ENCODE measurements at places on chromosomes 4 and X. TPM values are rescaled to one million over a fixed set of nuclear protein-coding genes. Genes with fewer than 3 reads are reported as not detected.

The ZFP92 gene
- 1.6 TPM for total RNA-seq

The WAS gene
- total RNA-seq = 3.0 TPM

The SPIN4 gene
- 0.63 TPM for total RNA-seq

- H3K27ac ChIP-seq = no peak overlapping the region
- H3K27me3 ChIP-seq = no peaks in the 10 kb centered on the region
- H3K4me3 ChIP-seq = no peak overlapping the region
- no peaks in the 10 kb centered on the region for H3K36me3 ChIP-seq
Observed at GRCh38 chr4:92600638-92601037, 296.9 kb downstream of the GRID2 start.

- no peaks in the 10 kb centered on the region for H3K36me3 ChIP-seq
- no peaks in the 10 kb centered on the region for H3K27me3 ChIP-seq
- no peaks in the 10 kb centered on the region for H3K4me1 ChIP-seq
- H3K27ac ChIP-seq = no peak overlapping the region
- no peak overlapping the region for H3K4me3 ChIP-seq
- DNase-seq = no peak
Observed at GRCh38 chr4:150619042-150619441, 37.1 kb downstream of the MAB21L2 start.

DNA sequence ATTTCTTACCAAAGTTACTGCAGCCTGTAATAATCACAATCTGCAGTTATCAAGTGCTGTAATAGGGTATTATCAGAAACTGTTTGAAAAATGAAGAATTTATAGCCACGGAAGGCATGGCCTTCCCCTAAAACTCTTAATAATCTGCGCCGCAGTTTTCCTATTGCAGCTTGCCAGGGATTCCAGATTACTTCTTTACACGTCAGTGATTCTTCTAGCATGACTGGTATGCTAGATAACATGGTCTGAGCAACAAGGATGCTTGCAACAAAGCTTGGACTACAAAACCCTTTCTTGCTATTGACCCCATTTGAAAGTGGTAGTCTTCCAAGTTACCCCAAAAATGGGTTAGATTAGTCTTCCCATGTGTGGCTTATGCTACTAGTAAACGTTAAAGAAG, 47.2 kb upstream of the GK2 start:
- no peaks in the 10 kb centered on the region for H3K4me1 ChIP-seq
- no peak for DNase-seq
- no peaks in the 10 kb centered on the region for H3K27me3 ChIP-seq

- H3K36me3 ChIP-seq = no peaks in the 10 kb centered on the region
- no peaks in the 10 kb centered on the region for H3K27me3 ChIP-seq
- no peak overlapping the region for H3K27ac ChIP-seq
- DNase-seq = no peak
- no peaks in the 10 kb centered on the region for H3K4me1 ChIP-seq
Observed at GRCh38 chr4:81405900-81406401, 65.8 kb downstream of the RASGEF1B start.

DNA sequence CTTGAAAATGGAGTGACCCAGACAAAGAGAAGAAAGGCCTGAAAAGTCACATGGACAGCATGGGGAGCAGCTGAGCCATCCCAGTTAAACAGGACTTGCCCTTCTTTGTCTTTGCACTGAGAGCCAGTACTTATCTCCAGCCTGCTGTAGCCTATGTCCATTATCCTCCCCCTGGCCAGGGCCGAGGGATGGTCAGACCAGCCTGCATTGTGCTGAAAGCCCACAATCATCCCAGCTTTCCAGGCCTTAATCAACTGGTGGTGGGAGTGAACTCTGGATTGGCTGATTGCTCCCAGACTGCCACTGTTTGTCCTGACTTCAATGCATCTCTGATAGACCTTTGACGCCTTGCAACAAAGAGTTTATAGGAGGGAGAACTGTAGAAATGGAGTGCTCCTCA, 453.1 kb downstream of the EPHA5 start:
- no peak overlapping the region for H3K4me3 ChIP-seq
- no peak for DNase-seq
- no peak overlapping the region for H3K27ac ChIP-seq
- no peaks in the 10 kb centered on the region for H3K27me3 ChIP-seq
- no peaks in the 10 kb centered on the region for H3K4me1 ChIP-seq
- no peaks in the 10 kb centered on the region for H3K36me3 ChIP-seq

GRCh38 chrX:108699368-108699767, 37.0 kb downstream of the IRS4 start:
- H3K4me1 ChIP-seq = no peaks in the 10 kb centered on the region
- no peak for DNase-seq
- no peaks in the 10 kb centered on the region for H3K27me3 ChIP-seq
- H3K27ac ChIP-seq = no peak overlapping the region
- no peaks in the 10 kb centered on the region for H3K36me3 ChIP-seq

DNA sequence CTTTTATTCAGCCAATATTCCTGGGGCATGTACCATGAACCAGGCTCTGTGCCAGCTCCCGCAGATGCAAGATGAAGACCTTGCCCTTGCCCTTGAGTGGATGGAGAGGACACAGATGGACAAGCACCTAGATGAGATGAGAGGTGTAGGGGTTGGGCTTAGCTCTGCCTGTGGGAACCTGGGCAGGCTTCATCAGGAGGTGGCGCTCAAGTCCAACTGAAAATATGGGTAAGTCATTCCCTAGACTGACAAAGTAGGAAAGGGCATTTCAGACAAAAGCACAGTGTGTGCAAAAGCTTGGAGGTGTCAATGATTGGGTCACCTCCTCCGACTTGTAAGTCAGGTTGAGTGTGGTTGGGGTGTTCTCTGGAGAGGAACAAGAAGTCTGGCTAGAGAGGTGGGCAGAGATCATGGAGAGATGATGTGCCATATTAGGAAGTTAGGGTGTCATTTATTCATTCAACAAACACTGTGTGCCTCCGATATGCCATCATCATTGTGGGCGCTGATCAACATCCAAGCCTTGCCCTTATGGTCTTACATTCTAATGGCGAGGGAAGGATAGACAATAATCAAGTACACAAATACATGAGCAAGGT, 64.6 kb downstream of the ANAPC4 start:
- H3K4me3 ChIP-seq = no peak overlapping the region
- H3K36me3 ChIP-seq = no peaks in the 10 kb centered on the region
- no peaks in the 10 kb centered on the region for H3K27me3 ChIP-seq
- H3K27ac ChIP-seq = no peak overlapping the region
- DNase-seq = no peak
- no peaks in the 10 kb centered on the region for H3K4me1 ChIP-seq

DNA sequence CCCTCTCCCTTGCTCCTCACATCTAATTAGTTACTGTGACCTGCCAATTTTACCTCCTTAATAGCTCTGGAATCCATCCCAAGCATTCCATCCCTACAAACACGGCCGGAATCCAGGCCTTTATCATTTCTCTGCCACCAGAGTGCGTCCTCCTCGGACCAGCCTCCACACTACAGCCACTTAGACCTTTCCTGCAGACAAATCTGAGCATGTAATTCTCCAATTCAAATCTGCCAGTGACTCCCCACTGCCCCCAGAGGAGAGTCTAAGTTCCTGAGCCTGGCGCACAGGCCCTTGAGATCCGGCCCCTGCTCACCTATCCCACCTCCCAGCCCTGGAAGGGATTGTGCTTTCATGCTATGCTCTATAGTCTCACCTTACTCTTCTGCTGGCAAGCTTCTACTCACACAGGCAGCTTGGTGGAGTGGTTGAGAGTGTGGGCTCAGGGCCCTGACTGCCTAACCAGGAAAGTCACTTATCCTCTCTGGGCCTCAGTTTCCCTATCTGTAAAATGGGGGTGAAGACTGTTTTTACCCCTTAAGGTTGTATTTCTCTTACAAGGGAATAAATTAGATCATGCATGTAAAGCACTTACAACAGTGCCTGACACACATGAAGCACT, 31.2 kb downstream of the PJA1 start:
- no peaks in the 10 kb centered on the region for H3K4me1 ChIP-seq
- no peaks in the 10 kb centered on the region for H3K27me3 ChIP-seq
- no peaks in the 10 kb centered on the region for H3K36me3 ChIP-seq
- H3K4me3 ChIP-seq = no peak overlapping the region
- no peak overlapping the region for H3K27ac ChIP-seq

- H3K4me1 ChIP-seq = no peaks in the 10 kb centered on the region
- H3K27ac ChIP-seq = no peak overlapping the region
- no peak for DNase-seq
- no peak overlapping the region for H3K4me3 ChIP-seq
- H3K36me3 ChIP-seq = no peaks in the 10 kb centered on the region
- H3K27me3 ChIP-seq = no peaks in the 10 kb centered on the region
Observed at GRCh38 chr4:23106516-23106915, 413.8 kb downstream of the GBA3 start.

DNA sequence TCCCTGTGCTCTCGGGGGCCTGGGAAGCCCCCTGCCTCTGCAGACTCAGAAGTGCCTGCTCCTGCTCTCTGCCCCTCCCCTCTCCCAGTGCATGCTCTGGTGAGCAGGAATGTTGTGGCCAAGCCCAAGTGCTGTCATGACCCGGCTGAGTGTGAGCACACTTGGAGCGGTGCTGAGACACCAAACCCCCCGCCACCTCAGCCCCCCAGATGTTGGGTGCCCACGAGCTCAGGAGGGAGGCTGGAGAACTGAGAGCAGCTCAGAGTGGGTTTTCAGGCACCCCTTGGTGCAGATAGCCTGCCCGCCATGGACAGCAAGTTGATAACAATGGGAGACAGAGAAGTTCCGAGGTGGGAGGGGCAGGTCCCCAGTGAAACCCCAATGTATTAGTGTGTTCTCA, 477.4 kb downstream of the ACTRT1 start:
- H3K4me3 ChIP-seq = no peak overlapping the region
- no peaks in the 10 kb centered on the region for H3K4me1 ChIP-seq
- DNase-seq = no peak
- no peaks in the 10 kb centered on the region for H3K27me3 ChIP-seq

DNA sequence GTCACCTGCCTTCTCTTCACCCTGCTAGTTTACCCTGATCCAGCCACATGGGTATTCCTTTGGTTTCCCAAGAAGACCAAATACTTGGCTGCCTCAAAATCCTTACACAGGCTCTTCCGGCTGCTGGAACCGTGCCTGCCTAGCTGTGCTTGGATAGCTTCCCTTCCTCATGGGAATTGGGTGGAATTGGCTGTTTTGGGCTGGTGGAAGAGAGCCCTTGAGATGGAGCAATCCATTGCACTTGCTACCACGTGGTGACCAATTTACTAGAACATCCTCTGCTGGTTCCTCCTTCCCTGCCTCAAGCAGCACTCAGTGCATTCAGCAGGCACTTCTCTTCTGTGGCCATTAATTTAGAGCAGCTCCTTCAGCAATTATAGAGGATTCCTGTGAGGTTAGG, 119.3 kb upstream of the AP1S2 start:
- no peak for DNase-seq
- no peaks in the 10 kb centered on the region for H3K36me3 ChIP-seq
- no peak overlapping the region for H3K27ac ChIP-seq
- no peaks in the 10 kb centered on the region for H3K4me1 ChIP-seq
- no peaks in the 10 kb centered on the region for H3K27me3 ChIP-seq

DNA sequence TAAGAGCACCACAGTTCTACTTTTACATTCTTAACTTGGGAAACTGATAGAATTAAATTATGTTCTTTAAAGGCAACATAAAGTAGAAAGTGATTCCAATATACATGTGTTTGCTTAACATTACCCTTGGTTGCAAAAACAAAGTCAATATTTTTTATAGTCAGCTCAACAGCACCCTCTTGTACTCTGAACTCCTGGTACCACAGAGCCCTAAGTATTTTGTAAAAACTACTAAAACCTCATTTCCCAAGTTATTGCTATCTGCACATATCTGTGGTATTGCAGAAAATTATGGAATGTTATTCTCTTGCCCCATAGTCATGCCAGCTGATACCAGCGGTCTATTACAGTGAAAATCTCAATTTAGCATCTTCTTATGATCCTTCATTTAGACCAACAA, 2.9 kb downstream of the KIF4A start:
- DNase-seq = no peak
- no peak overlapping the region for H3K4me3 ChIP-seq
- no peak overlapping the region for H3K27ac ChIP-seq
- H3K4me1 ChIP-seq = no peaks in the 10 kb centered on the region
- H3K36me3 ChIP-seq = no peaks in the 10 kb centered on the region
- no peaks in the 10 kb centered on the region for H3K27me3 ChIP-seq

GRCh38 chr4:17664755-17665154, 50.3 kb downstream of the MED28 start:
- no peaks in the 10 kb centered on the region for H3K27me3 ChIP-seq
- DNase-seq = no peak
- no peaks in the 10 kb centered on the region for H3K4me1 ChIP-seq
- H3K4me3 ChIP-seq = no peak overlapping the region
- H3K27ac ChIP-seq = no peak overlapping the region
- no peaks in the 10 kb centered on the region for H3K36me3 ChIP-seq

GRCh38 chrX:135345107-135345589, 35.9 kb downstream of the ETDC start:
- H3K27ac ChIP-seq = peak overlapping the region; percentile 87
- H3K36me3 ChIP-seq = peaks cover 14% of the 10 kb centered on the region
- peak overlapping the region; percentile 54 for H3K4me3 ChIP-seq
- H3K27me3 ChIP-seq = no peaks in the 10 kb centered on the region
- no peak for DNase-seq
